ENCODE measurements at places on chromosomes 7 and 10.

GRCh38 chr10:34168439-34168838 is 646.7 kb downstream of the PARD3 start:
- no peak for DNase-seq

- peak; percentile 19 for DNase-seq
These were observed 49.4 kb downstream of the TEX36 start for GRCh38 chr10:125633517-125633999.

DNA sequence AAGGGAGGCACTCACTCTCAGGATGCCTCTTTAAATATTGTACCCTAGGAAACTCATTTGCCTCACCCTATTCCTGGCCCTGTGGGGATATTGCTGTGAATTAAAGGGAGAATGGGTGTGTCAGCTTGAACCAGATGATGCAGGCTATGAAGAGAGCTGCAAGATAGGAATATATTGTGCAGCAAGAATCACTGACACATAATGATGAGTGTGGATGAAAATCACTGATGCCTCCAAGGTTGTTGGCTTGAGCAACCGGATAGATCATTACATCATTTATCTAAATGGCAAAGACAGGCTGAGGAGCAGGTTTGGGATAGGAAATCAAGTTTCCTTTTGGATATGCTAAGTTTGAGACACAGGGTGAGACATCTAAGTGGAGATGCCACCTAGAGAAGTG is 6.2 kb downstream of the SLC26A4 start:
- DNase-seq, result no peak

- no peak for DNase-seq
These were observed 8.8 kb downstream of the PODXL start for GRCh38 chr7:131547589-131547988.

GRCh38 chr10:29522918-29523317 is 111.9 kb downstream of the SVIL start:
- DNase-seq, result no peak

All from fibroblast of skin of left biceps (primary cell).